WERI-Rb-1 (cell line): ENCODE measurements at places on chromosomes 4 and X.

GRCh38 chr4:177302371-177303100, 7.1 kb upstream of the NEIL3 start:
- DNase-seq, result no peak

DNA sequence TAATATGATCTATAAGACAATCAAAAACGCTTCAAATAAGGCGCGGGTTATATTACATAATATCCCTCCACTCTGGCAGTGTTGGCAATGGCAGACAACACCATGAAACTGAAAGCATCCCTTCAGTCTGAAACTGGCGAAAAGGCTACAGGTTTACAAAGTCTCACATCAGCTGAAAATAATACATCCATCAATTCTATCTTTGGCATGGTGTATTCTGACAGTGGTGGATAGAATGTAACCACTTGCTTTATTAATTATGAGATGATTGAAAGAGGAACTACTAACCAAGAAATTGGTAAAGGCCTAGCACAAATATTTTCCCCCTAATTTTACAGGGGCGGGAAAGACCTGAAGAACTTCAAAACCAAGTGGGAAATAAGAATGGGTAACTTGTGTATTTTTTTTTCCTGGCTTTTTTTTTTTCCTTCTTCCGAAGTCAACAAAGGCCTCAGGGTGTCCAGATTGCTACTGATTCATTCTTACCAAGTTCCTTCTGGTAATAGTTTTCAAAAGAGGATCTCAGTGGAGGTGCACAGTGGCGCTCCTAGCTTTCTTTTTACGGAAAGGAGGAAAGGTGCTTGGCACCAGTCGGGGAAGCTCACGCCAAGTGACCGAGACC, 728 bp downstream of the UBA6 start:
- DNase-seq, result no peak

DNA sequence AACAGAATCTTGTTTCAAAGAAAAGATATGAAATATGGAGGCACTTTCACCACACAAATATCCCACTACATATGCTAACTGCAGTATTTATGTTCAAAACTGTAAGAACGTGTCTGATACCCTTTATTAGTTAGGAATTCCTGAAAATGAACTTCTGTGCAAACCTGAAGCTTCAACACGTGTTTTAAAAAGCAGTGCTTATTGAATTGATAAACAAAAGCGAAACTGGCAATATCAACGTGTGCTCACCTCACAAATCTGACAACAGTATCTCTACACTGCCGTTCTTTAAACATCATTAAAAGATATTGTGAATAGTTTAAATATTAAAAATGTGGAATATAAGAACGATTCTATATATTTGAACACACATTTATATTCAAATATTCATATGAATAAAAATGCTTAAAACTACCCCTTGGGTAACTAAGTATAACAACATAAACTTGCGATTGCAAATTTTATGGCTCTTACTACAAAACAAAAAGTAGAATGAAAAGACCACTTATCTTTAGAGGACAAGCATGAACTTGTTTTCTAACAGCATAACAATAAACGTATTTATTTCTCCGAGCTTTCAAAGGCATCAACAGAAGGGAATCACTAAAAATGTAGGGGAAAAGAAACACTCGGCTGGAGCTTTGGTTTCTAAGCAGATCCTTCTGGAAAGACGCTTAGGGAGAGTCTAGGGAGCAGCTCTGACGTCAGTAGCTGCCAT, at the start of gene LRP2BP:
LRP2BP (minus strand) TSS at position 687 of the 718 bp plus-strand sequence. CDS start 17,738 bp downstream, outside the sequence.
- DNase-seq, result no peak

GRCh38 chr4:85393201-85393600, 81.7 kb upstream of the ARHGAP24 start:
- DNase-seq, result no peak

GRCh38 chr4:42398171-42398870, 1.0 kb downstream of the SHISA3 start:
- DNase-seq, result peak; percentile 52

GRCh38 chrX:134883137-134883700, 107.6 kb upstream of the SMIM10 start:
- DNase-seq, result no peak

GRCh38 chr4:100842856-100843255, 325.0 kb upstream of the EMCN start:
- DNase-seq, result no peak

GRCh38 chrX:96838537-96838936, 45.2 kb upstream of the RPA4 start:
- no peak for DNase-seq

GRCh38 chr4:137968956-137969678, 273.0 kb downstream of the SLC7A11 start:
- no peak for DNase-seq

DNA sequence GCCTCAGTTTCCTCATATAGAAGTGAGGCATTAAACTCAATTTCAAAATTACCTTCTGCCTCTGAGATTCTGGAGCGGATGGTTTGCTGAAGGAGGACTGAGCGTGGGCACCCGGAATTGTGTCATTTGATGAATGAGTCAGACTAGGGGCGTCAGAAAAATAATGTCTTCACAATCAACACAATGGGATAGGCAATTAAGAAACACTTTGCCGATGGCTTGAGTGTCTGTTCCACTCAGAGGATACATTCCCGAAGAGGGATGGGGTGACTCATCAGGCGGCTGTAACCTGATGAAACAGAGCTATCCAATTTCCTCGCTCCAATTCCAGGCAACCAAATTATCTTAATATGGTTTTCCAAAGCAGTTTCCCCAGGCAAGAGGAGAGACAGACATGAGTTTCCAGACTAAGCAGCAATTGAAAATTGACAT, 1.2 kb upstream of the CHRNA9 start:
- peak; percentile 32 for DNase-seq

GRCh38 chr4:114393295-114394038, 205.1 kb upstream of the UGT8 start:
- DNase-seq, result no peak

GRCh38 chr4:115228851-115229250, 115.4 kb upstream of the NDST4 start:
- no peak for DNase-seq

DNA sequence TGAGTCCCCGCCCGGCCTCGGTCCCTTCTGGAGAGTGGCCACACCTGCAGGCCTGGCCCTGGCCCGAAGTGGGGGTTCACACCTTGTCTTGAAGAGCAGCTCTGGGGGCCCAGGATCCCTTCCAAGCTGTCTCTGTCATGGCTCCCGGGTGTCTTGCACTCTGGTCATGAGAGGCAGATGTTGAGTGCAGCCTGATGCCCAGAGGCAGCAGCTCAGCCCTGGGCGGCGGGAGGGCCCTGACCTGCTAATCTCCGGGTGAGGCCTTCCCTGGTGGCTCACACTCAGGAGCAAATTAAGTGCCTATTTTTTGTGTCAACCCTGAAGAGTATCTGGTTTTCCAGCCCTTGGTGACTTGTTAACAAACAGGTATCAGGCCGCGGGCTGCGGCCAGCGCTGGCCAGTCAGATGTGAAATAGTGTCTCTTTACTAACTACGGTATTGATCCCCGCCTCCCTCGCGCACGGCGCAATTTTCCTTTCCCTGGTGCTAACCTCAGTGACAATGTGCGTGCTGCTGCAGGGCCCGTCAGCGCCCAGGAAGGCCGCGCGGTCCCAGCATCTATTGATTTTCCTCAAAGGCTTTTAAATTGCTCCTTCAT, 24.2 kb downstream of the NKX1-1 start:
- DNase-seq, result peak; percentile 23

DNA sequence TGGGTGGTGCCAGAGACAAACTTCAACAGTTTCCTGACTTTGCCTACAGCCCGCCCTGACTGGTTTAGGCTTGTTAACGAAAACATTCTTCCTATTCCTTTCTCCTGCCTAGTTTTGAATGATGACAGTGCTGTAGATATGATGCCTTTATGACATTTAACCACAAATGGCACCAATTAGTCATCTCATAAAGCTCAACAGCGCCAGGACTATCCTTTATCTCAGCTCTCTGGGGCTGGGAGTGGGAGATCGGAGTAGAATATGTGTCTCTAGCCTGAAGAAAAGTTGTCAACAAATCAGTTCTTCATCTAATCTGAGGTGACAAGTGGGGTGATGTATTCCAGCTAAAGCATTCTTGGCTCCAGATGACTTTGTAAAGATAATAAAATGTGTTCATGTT, 64.6 kb upstream of the SH3RF1 start:
- no peak for DNase-seq

- no peak for DNase-seq
These were observed 74.0 kb downstream of the SEL1L3 start for GRCh38 chr4:25788703-25789238.

DNA sequence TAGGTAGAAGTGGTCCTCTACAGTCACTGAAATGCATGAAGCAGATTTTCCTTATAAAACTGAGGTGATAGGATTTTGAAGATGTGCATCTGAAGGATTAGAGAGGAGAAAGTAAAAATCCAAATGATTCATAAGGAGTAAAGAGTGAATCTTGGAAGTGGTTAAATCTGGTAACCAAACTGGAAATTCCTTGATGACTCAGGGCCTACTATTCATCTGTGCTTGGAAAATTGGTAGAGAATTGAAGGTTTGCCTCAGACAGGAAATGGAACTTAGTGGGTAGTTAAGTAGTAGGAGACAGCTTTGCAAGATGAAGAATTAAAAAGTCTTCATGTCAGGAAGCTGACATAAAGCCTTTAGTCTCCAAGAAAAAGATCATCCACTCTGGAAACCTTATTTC, 368.9 kb upstream of the CTSO start:
- DNase-seq, result no peak

GRCh38 chr4:146674829-146675570, 36.3 kb downstream of the POU4F2 start:
- DNase-seq, result no peak

- DNase-seq, result peak; percentile 2
These were observed 103.0 kb downstream of the ADRA2C start for GRCh38 chr4:3869174-3869572.

- no peak for DNase-seq
These were observed 494.6 kb upstream of the TENM3 start for GRCh38 chr4:181748581-181748980.

- no peak for DNase-seq
These were observed 2.3 kb upstream of the MID1IP1 start for GRCh38 chrX:38798956-38799355.

- DNase-seq, result no peak
These were observed 17.6 kb downstream of the TNIP3 start for GRCh38 chr4:121146530-121146929.

DNA sequence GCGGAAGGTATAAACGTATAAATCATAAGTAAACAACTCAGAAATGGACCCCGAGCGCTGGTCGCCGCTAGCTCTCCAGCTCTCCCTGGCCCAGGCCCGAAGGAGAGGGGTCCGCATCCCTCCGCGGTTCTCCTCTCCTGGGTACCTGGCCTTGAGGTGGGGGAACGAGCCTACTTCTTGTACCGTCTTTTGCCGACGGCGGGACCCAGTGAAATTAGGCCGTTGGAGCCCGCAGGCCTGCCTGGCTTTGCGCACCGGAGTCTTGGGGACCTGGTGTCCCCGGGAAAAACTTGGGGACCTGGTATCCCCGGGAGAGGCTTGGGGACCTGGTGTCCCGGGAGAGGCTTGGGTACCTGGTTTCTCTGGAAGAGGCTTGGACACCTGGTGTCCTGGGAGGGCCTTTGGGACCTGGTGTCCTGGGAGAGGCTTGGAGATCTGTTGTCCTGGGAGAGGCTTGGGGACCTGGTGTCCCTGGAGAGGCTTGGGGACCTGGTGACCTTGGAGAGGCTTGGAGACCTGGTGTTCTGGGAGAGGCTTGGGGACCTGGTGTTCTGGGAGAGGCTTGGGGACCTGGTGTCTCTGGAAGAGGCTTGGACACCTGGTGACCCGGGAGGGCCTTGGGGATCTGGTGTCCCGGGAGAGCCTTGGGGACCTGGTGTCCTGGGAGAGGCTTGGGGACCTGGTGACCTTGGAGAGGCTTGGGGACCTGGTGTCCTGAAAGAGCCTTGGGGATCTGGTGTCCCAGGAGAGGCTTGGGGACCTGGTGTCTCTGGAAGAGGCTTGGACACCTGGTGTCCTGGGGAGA, 12.0 kb downstream of the SHOX start:
- DNase-seq, result no peak

DNA sequence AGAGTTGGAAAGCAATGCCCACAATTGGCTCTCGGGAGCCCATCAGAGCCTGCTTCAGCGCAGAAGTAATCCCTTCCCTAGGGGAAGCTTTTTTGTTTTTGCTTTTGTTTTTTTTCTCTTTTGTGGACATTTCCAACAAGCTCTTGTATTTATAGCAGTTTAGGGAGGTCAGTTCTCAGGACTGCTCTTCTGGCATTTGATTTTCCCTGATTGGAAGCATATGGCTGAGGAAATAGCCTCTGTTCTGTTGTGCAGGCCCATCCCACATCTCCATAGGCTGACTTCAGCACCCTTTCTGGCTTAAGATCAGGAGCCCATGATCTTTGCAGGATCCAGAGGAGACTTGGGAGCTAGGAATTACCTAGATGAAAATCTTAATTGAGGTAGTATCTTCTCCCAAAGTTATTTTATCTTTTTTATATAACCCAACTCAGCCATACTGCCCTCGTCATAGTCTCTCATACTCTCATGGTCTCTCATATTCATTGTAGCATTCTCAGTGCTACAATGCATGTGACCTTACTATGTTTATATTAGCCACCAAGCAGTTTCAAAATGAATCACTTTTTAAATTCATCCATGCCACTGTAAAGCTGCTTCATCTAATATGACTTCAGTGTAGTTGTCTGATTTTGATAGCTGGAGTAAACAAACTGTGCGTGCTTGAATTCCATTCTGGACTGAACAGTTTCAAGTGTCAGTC, 16.7 kb downstream of the PAGE4 start:
- DNase-seq, result no peak

- no peak for DNase-seq
These were observed 103.8 kb downstream of the RTL5 start for GRCh38 chrX:72027914-72028307.

DNA sequence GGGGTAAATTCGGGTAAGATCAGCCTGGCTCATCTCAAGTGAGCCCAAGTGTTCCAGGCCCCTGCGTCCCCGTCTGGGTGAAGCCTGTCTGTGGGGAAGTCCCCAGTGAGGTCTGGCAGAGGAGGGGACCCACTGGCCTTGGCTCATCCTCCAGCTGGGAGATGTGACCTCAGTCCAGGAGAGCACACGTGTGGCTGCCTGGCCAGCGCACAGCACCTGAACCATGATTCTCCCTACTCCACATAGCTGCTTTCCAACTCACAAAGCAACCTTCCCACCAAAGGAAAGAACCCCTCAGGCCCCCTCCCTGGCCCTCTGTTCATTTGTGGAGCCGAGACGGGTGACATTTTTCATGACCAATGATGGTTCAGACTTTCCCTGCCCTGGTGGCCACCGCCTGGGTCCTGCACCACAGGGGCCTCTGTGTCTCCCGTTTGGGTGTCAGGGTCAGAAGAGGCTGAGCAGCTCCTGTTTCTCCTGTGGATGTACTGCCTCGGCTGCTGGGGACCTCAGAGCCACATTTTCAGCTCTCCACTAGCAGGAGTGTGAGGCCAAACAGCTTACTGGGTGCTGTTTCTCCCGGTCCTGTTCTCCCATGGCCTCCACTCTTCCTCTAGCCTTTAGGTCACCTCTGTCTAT, 111.4 kb downstream of the CPZ start:
- DNase-seq, result no peak

GRCh38 chr4:168765322-168765721, 244.7 kb downstream of the CBR4 start:
- DNase-seq, result no peak

- DNase-seq, result no peak
These were observed 155.6 kb upstream of the PITX2 start for GRCh38 chr4:110778521-110778920.
